Stimulated activated CD8-positive, alpha-beta memory T cell treated with anti-CD3 and anti-CD28 coated beads, Interleukin-7, amount 100 ng/mL, for 24 hours (primary cell): ENCODE measurements at places on chromosomes 5 and 9.

DNA sequence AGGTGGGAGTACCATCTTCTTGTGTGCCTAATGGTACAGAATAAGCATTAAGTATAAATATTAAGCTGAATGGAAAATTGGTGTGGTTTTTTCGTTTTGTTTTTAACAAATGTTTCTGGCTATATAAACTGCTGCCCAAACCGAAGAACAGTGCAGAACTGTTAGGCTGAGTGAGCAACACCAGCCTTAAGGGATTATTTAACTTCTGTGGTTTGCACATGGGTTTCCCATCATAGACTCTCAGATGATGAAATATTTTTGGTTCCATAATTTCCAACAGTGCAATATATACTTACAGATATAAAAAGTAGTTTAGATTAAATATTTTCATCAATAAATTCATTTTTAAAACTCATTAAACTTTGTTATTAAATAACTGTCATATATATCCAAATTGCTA is 16.4 kb downstream of the C5orf63 start:
- no peak for DNase-seq

- DNase-seq = no peak
Measured at GRCh38 chr5:154411338-154411737, 34.5 kb upstream of the SAP30L start.

DNA sequence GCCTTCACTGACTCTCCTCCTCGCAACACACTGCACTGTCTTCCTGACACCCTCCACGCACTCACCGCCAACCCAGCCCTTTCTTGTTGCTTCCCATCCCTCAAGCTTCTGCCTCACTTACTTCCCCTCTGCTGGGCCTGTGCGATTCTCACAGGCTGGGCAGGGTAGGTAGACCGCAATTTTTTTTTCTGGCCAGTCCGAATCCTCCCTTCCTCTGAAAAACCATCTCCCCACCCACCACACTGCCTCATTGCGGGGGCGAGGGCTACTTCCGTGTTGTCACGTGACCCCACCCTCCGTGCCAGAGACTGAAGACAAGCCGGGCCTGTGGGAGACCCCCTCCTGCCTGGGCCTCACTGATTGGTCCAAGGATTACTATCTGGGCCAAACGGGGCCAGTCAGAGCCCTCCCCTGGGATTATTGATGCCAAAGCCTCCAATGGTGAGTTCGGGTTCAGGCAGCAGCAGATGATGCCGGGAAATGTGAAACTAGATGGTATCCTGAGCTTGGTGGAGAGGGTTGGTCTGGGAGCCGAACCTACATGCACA is 73.1 kb downstream of the STK10 start:
- DNase-seq = peak; percentile 52

- DNase-seq = no peak
Measured at GRCh38 chr9:107667231-107668070, 177.9 kb upstream of the KLF4 start.

- DNase-seq = no peak
Measured at GRCh38 chr5:424301-425110, 18.5 kb upstream of the EXOC3 start.

DNA sequence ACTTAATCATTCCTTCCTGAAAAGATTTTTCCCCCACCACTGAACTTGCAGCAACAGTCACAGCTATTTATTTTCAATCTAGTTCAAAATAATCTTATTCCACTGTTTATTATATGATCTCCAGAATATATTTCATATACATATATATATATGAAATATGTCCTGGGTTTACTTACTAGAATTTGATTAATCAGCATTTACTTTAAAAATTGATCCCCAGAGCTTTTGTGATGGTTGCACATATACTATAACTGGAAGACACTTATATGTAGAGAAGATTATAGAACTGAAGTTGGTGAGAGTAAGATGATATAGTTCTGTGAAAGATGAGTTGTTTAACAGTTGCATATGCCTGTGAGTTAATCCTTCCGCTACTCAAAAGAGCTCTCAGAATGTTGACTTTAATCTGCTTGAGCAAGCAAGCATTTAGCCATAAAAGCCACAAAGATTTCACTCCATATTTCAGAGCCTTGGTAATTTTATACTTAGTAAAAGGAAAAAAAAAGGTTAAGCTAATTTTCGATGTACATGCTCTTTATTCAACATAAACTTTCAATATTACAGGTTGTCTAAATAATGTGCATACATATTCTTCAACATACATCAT is 399.3 kb upstream of the CDH9 start:
- no peak for DNase-seq

DNA sequence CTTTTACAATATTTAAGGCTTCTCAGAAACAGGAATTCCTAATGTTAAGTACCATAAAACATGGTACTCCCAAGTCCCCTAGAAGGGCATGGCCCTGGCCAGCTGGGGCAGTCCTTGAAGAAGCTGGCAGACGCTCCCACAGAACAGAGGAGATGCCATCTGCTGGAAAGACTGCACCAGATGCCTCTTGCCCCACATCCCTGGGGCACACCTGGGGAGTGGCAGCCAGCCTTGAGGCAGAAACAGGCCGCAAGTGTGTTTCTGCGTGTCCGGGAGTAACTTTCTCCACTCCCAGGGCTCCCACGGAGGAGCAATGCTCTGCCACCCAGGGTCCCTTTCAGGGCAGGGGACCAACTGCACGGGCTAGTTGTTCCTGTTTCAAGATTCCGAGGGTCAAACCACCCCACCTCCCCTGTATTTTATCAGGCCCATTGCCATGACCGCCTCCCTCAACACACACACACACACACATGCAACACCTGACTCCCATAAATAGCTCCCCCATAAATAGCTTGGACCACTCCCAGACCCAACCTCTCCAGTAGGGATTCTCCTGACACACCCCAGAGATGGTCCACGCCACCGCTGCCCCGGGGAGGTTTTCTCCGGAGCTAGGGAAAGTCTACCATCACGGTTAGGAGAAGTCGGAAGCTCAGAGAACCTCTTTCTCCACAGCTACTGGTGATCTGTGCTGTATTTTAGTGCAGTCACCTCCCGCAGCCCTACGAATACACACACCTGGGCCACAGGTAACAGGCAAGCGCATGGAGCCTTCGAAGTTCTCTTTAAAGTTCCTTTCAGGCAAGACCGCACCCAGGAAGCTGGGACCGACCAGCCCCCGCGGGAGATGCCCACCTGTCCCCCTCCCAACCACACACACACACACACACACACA is 1.5 kb downstream of the SPOCK1 start:
- DNase-seq = no peak

DNA sequence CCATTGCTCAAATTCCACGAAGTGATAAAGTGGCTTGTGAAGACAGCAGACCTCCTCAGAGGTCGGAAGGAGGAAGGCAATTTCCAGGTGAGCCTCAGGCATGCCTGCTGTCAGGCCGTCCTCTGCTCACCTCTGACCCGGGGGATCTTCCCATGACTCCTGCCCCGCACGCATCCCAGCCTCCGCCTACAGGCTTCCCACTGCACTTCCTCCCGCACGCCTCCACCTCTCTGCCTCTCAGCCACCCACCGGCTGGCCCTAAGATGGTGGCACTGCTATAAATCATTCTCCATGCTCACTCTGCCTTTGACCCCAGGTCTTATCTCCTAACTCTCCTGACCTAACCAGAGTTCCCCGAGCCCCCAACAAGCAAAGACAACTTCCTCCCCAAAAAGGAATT is 49.4 kb upstream of the DNAH5 start:
- no peak for DNase-seq

DNA sequence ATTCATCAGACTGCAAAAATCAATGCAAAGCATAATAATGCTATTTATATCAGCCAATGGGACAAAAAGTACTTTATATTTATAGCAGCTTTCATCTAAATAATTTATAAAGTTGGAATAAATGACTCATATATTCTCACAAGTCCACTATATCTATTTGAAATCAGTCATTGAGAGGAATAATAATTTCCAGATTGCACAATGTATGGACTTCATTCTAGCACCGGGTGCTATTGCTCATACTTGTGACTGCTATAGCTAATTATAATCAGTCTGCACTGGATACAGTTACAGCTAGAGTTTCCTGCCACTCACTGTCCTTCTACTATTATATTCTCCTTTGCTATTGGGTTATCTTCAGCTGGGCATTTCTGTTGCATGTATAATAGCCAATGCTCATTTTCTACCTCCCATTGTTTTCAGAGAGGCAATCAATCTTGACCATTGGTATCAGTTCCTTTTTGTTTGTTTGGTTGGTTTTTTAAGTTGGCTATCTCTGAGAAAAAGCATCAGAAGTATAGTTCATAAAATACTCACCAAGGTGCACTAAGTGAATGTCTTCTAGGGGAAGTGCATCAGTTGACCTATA is 1.9 kb downstream of the CDH18 start:
- DNase-seq = no peak

DNA sequence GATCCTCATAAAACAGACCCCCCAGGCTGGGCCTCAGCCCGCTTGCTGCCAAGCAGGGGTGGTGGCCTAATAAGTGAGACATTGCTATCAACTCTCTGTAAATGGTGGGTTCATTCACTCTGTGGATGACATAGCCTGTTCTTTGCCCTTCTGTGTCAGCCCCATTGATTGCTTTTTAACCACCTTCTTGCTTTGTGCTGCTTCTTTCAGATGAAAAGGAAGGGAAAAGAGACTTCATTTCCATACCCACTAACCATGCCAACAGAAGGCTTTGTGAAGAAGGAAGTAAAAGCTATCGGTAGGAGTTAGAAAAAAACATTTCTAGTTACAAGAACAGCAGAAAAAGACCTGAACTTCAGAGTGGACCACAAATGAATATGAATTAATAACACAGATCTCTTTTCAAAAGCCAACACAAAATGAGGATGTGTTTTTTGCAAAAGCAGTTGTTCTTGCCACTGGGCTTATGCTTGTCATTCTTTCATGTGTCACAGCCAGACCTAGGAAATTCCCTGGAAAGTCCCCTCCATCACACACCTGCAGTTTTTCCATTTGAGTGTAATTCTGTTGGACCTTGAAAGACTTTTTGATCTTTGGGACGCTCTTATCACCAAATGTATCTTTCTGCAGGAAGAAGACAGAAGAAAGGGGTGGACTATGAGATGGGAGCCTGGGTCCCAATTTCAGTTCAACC is 507.7 kb downstream of the CCDC171 start:
- DNase-seq = no peak

DNA sequence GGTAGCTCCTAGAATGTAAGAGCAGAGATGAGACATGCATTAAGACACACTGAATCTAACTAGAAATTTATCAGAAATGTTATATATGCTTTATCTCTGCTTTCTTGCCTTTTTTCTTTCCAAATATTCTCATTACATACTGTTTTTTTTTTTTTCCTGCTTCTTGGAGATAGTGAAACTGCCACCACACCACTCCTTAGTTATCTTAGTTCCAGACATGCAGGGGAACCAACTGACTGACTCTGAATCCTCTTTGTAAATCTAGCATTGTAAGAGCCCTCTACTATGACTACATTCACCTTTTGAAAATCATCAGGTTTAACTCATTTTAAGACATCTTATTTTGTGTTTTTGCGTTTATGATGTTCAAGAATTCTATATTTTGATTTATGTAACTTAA is 181.3 kb upstream of the ST8SIA4 start:
- DNase-seq = no peak

- DNase-seq = no peak
Measured at GRCh38 chr9:121239071-121239470, 28.9 kb upstream of the GSN start.

DNA sequence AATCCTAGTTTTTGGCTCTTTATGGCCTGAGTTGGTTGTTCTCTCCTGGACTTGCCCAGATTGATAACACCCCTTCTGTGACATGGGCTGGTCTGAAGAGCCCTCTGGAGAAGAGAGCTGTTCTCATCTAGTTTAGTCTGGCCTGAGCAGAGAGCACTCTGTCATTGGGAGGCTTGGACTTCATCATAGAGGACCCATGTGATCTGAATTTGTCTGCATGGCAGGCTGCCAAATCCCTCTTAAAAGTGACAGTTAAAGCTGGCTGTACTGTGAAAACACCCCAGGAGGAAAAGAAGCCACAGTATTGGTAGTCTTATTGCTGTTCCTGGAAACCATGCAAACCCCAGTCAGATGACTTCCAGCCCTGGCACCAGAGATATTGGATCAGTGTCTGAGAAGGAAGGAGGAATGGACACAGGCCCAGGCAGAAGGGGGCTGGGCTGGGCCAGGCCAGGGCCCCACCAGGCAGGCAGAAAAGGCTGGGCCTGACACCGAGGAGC is 3.7 kb upstream of the WDR31 start:
- no peak for DNase-seq

DNA sequence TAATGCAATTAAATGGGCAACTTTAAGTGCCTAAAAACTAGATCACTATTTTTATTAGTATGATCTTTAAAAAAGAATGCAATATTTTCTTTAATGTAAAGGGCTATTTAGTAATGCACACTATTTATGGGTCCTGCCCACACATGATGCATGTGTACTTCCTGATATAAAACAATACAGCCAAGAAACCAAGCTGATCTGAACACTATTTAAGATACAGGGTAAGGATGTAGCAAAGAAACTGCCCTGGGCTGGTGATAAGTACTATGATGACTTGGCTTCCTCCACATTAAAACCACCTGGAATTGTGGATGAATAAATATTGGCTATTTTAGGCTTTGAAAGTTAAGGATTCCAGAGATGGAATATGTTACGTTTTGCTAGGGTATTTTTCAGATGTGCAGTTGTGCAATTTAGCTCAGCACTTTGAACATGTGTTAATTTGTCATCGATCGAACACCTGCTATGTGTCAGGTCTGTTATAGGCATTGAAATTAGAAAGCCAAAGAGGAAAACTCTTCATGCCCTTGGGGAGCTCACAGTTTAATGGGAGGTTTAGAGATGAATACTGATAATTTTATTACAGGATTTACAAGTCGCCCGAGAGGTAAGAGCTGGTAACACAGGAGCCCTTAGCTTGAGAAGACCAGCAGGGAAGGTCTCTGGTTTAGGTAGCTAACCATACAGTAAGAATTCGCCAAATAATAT is 276.7 kb downstream of the PLK2 start:
- DNase-seq = no peak

DNA sequence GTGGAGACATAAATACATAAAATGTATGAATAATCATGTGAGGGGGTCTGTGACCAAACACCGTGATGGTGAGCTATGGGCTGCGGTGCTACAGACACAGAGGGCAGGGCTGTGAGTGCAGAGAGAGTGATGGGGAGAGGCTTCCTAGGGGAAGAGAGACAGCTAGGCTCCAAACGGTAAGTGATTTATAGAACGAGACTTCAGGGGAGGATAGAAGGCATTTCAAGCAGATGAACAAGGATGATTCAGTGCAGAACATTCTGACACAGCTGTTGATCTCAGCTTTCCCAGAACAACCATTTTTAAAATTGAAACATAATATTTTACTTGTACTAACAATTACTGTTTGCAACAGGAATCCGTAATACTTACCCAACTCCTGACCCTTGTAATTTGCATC is 100.7 kb downstream of the GAS1 start:
- DNase-seq = no peak

- DNase-seq = no peak
Measured at GRCh38 chr5:148666353-148666752, 12.0 kb upstream of the HTR4 start.

GRCh38 chr9:89153232-89154017 is 25.2 kb downstream of the SHC3 start:
- DNase-seq = no peak

DNA sequence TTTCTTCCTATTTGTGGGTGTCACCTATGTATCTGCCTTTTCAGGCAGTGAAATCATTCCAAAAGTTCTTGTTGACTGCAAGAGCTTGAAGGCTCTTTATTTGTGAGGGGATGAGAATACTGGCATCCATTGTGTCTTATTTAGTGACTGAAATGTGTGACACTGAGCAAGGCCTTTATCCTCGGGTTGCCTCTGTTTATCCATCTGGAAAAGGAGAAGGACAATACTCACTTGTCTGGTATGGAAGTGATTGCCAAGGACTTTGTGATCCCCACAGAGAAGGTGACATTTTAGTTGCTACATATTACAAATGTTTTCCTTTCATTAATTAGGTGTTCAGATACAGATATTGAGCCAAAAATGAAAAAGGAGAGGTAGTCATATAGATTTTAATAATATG is 80.2 kb downstream of the ARRDC3 start:
- DNase-seq = no peak
